ENCODE measurements at places on chromosomes 6 and 20. TPM values are rescaled to one million over a fixed set of nuclear protein-coding genes. Genes with fewer than 3 reads are reported as not detected.
A peak's percentile ranks its signal among the peaks of the same experiment; 100 is the strongest.

LBP gene
- total RNA-seq = not detected

OR2H2 gene
- total RNA-seq = not detected

ADGB gene
- not detected for total RNA-seq

CRISP3 gene
- not detected for total RNA-seq

OR2B6 gene
- 0.54 TPM for total RNA-seq

LAMP5 gene
- total RNA-seq = not detected

LPA gene
- total RNA-seq = not detected

SLC22A7 gene
- not detected for total RNA-seq

NTSR1 gene
- total RNA-seq = not detected

DNA sequence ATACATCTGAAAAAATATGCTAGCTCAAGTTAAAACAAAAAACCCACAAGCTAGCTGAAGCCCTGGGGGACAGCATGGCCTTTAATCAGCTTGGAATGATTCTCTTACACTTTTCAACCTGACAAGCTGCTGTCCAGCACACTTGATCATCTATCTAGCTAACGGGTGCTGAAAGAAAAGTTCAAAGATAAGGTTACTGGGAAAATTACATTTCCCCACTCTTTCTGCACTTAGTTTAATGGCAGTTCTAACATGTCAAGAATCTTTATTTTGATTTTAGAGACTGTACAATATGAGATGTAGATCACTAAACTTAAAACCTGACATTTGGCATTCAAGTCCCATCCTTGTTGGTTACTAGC is 53.4 kb downstream of the STK4 start:
- H3K36me3 ChIP-seq = peaks cover 98% of the 10 kb centered on the region
- peak overlapping the region; percentile 67 for H3K27ac ChIP-seq
- H3K27me3 ChIP-seq = no peaks in the 10 kb centered on the region
- no peak for ATAC-seq

GRCh38 chr6:125102891-125103290 is 50.7 kb upstream of the TPD52L1 start:
- no peaks in the 10 kb centered on the region for H3K36me3 ChIP-seq
- no peak overlapping the region for H3K4me3 ChIP-seq
- ATAC-seq = no peak
- H3K27ac ChIP-seq = no peak overlapping the region

GRCh38 chr6:144688713-144689112 is 403.6 kb downstream of the UTRN start:
- H3K4me3 ChIP-seq = no peak overlapping the region
- H3K27me3 ChIP-seq = no peaks in the 10 kb centered on the region
- H3K36me3 ChIP-seq = peaks cover 62% of the 10 kb centered on the region
- no peak for ATAC-seq
- no peak overlapping the region for H3K27ac ChIP-seq
- peaks cover 4% of the 10 kb centered on the region for H3K4me1 ChIP-seq

DNA sequence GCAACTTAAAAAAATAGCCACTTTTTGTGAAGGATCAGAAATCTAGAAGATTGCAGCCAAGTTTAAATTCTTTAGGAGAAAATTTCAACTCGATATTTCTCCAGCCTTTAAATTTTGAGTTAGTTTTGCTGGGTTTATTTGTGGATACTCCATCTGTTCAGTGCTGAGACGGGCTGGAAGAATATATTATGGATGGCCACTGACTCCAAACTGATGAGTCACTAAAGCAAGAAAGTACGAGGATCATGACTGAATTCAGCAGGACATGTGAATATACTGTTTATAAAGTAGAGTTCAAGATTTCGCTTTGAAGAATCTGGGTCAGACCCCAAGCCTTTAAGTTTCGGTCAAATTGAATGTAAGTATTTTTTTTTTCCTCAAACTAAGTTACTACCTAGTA is 199.5 kb downstream of the ADGRB3 start:
- no peaks in the 10 kb centered on the region for H3K4me1 ChIP-seq
- H3K27me3 ChIP-seq = no peaks in the 10 kb centered on the region
- ATAC-seq = no peak
- H3K4me3 ChIP-seq = no peak overlapping the region
- no peaks in the 10 kb centered on the region for H3K36me3 ChIP-seq
- no peak overlapping the region for H3K27ac ChIP-seq

DNA sequence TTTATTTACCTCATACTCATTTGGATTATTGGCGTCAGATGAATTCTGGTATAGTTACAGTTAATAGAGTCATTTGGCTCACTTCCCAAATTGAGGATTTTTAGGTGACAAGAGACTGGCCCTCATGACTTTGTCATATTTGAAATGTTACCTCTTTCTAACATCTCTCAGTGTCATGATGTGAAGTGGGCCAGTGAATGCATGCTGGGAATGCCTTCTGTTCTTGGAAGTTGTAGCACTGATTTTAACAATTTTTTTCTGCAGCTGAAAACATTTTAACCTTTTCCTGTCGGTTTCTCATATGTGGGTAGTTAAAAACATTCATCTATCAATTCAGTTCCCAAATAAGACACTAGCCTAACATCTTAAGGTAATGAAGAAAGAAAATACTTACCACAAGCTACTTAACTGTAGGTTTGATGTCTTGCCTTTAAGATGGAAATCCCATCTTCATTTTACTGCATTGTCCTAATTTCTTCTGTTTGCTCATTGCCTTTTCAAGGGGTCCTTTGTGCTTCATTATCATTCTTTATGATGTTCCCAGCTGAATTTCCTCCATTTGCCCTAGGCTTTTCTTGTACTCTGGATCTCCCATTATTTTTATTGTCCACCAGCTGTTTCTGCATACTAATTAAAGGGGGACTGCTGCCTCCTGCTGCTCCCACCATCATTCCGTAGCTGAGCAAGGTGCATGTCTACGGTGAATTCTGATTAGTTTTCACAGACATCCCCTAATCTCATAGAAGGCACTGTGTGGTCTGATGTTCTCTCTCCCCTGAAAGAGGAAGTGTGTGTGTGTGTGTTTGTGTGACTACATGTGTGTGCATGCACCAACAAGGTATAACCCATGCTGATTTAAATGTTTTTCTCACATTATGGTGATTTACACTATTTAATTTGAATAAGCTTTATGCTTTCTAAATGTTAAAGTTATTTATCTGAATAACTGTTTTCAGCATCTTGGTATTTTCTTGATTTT is 109.5 kb downstream of the B3GAT2 start:
- H3K4me1 ChIP-seq = peaks cover 6% of the 10 kb centered on the region
- H3K27ac ChIP-seq = no peak overlapping the region
- no peaks in the 10 kb centered on the region for H3K27me3 ChIP-seq
- H3K4me3 ChIP-seq = no peak overlapping the region

- ATAC-seq = peak; percentile 46
- no peaks in the 10 kb centered on the region for H3K4me1 ChIP-seq
- peaks cover 51% of the 10 kb centered on the region for H3K36me3 ChIP-seq
- no peaks in the 10 kb centered on the region for H3K27me3 ChIP-seq
Measured at GRCh38 chr6:158143700-158144099, 24.4 kb downstream of the SERAC1 start.

DNA sequence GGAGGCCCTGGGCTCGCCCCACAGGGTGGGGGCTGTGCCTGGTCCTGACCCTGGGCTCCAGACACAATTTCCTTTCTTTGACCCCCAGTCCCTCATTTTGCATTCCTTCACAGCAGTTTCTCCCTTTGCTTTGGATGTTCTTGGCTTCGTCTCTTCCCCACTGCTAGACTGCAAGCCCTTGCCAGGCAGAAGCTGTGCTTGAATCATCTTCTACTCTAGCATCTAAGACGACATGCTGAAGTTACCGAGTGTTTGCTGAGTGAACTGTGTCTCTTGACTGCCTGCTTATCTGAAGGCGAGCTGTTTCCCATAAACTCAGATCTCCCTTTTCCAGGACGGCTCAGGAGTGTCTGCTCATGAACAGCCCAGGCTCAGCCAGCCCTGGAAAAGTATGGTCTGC is 14.3 kb upstream of the SYNDIG1 start:
- no peaks in the 10 kb centered on the region for H3K36me3 ChIP-seq
- H3K4me1 ChIP-seq = no peaks in the 10 kb centered on the region
- ATAC-seq = no peak
- no peak overlapping the region for H3K4me3 ChIP-seq

- no peaks in the 10 kb centered on the region for H3K4me1 ChIP-seq
- H3K27ac ChIP-seq = no peak overlapping the region
- H3K27me3 ChIP-seq = no peaks in the 10 kb centered on the region
Measured at GRCh38 chr6:93550551-93551276, 131.4 kb upstream of the EPHA7 start.

DNA sequence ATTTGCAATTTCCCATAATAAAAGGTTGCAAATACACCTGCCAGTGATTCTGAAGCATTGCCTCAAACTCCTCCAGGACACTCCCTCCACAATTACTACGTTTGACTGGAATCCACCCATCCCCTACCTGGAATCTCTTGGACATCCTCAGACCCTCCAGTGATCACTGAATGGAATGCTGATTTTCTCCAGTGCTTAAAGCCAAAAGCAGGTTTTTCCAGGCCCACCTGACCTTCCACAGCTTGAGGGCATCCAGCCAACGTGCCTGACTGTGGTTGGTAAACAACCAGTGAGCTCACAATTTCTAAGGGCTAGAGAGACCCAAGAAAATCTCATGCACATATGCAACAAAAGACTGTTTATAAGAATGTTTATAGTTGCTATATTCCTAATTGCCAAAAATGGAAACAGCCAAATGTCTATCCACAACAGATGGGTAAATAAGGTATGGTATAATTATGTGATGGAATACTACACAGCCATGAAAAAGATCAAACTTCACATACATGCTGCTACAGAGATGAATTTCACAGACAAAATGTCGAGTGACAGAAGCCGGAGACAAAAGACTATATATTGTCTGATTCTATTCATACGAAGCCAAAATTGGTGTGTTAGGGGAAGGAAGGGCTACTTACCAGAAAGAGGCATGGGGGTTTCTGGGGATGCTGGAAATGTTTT is 147.1 kb upstream of the RREB1 start:
- no peak for ATAC-seq
- no peak overlapping the region for H3K27ac ChIP-seq
- no peak overlapping the region for H3K4me3 ChIP-seq
- H3K36me3 ChIP-seq = no peaks in the 10 kb centered on the region
- H3K27me3 ChIP-seq = peaks cover 14% of the 10 kb centered on the region
- no peaks in the 10 kb centered on the region for H3K4me1 ChIP-seq

DNA sequence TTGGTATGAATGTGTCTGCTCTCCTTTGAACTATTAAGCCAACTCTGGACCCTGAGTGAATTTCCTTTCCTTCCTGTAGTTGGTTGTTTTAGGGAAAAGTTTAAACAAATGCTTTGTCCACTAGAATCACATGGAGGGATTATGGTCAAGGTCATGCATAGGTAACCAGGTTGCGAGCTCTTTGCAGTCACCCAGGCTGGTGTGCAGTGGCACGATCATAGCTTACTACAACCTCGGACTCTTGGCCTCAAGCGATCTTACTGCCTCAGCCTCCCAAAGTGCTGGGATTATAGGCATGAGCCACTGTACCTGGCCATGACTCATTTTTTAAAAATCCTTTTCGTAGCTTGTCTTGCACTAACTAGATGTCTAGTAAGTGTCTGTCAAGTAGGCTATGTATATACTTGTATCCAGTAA is 88.0 kb upstream of the SOX4 start:
- no peak overlapping the region for H3K4me3 ChIP-seq
- no peaks in the 10 kb centered on the region for H3K4me1 ChIP-seq
- no peak for ATAC-seq
- no peaks in the 10 kb centered on the region for H3K36me3 ChIP-seq

DNA sequence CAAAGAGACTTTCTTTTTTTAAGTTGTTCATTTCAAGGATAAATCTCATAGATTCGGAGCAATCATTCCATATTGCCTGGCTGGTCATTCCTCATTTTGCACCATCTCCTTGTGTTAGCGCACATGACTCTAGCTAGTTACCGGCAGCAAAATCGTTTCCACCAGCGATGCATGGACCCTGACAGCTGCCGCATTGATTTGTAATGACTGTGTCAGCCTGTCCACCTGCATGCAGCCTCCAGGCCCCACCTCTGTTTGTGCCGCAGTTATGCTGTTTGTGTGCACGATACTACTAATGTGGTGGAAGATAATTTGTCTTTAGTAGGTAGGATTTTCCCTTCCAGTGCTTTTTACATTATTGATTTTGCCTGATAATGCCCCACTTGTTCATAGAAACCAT is 164.0 kb downstream of the TBC1D7 start:
- no peak for ATAC-seq
- H3K27ac ChIP-seq = no peak overlapping the region
- H3K4me3 ChIP-seq = no peak overlapping the region
- H3K4me1 ChIP-seq = peaks cover 11% of the 10 kb centered on the region

DNA sequence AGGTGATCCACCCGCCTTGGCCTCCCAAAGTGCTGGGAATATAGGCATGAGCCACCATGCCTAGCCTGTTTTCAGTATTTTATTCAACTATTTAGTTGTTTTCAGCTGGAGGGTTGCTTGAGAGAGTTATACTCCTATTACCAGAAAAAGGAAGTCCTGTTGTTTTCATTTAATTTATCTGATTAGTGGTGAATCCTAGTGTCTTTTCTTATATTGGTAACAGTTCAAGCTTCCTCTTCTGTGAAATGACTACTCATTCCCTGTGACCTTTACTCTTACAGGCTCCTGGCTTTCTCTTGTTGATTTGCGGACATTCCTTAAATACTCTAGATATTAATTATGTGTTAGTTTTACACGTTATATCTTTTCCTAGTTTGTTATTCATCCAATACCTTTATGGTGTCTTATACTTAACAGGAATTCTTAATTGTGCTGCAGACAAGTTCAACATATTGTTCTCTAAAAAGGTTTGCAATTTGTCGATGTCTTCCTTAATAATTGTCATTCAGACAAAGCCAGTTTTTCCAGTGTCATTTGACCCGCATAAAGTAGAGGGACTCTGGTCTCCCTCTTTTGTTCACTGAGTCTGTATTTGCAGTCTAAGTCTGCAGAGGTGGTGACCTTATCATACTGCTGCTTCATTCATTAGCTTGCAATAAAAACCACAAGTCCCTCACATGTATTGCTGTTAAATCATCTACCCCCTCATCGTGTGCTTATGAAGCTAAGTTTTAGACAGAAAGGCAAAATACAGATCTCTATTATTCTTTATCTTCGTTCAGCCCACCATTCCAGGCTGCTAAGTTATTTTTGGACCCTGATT is 51.4 kb downstream of the ZBTB9 start:
- H3K4me3 ChIP-seq = no peak overlapping the region
- peaks cover 10% of the 10 kb centered on the region for H3K27me3 ChIP-seq
- peaks cover 9% of the 10 kb centered on the region for H3K4me1 ChIP-seq

- H3K27ac ChIP-seq = no peak overlapping the region
- H3K36me3 ChIP-seq = no peaks in the 10 kb centered on the region
- peaks cover 12% of the 10 kb centered on the region for H3K27me3 ChIP-seq
- no peaks in the 10 kb centered on the region for H3K4me1 ChIP-seq
- no peak overlapping the region for H3K4me3 ChIP-seq
Measured at GRCh38 chr6:168660400-168660945, 219.5 kb downstream of the SMOC2 start.

DNA sequence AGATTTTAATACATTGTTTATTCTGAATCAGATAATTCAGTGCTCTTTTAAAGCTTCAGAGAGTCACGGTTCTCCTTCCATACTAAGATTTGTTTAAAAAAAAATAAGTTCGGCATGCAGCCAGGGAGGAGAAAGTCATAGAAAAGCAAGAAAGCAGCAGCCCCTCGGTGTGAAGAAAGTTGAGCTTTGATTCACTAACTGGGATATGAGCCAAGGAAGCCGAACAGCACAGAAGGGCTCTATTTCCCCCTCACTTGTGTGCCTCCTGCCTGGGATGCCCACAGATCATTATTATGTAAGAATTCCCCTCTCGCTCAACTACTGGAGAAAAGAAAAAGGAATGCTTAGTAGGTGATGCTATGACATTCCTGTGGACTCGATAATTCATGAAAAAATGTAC is 69.3 kb upstream of the SYNJ2 start:
- H3K4me1 ChIP-seq = peaks cover 20% of the 10 kb centered on the region
- peaks cover 93% of the 10 kb centered on the region for H3K36me3 ChIP-seq
- no peak overlapping the region for H3K4me3 ChIP-seq
- ATAC-seq = no peak
- H3K27ac ChIP-seq = peak overlapping the region; percentile 84
- no peaks in the 10 kb centered on the region for H3K27me3 ChIP-seq
